ENCODE measurements at places on chromosomes 16 and 17.

DNA sequence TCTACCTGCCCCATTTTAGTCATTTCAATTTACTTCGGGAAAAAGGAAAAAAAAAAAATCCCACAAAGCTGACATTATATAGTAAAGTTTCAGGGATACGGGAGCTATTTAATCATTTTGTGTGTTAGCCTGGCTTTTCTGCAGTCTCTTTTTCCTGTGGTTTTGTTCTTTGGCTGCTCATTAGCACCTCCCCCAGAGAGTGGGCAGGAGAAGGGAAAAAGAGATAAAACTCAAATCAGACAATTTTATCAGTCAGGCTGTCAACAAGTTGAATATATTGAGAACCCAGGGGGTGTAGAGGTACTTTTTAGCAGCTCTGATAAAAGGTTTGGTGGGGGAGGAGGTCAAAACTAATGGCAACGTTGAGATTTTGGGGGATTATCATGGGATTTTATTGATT, 559.0 kb upstream of the PSMD7 start:
- DNase-seq: no peak

DNA sequence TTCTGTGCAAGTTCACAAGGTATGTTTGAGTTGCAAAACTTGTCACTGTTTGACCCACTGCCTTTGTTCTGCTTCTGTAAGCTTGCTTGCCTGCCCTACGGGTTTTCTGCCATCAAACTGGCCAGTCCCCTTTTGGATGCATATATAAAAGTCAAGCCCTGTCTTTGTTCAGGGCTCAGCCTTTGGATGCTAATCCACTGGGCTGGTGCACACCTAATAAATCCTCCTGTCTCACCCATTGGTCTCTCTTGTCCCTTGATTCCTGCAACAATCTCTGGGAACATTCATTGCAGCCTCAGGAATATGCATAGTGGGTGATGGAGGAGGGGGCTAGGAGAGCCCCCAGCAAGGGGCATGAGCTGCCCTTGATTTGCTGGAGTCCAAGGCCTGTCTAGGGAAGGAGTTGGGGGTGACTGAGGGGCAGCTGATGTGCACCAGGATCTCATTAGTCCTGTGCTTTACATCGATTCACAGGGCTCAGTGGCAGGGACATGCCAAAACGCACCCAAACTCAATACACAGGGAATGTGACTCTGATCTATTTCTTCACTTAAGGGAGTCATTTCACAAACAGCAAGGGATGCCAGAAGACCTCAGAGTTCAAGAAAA, 225.4 kb upstream of the NLRP1 start:
- no peak for DNase-seq

DNA sequence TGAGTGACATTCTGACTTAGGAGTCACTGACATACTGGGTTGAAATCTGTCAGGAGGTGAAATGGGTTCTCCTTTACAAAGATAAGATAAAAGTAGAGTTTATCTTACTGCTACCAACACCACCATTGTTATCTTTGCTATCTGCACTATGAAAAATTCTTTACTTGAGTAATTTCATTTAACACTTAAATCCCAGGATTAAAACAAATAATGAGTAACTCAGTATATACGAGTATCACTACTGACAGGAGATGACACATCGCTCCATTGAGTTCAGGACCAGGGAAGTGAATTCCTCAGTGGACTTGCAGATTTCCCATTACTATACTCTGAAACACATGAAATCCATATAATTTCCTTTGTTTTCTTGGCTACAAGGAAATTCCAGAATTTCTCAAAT, 242.1 kb upstream of the NLRP1 start:
- no peak for DNase-seq

DNA sequence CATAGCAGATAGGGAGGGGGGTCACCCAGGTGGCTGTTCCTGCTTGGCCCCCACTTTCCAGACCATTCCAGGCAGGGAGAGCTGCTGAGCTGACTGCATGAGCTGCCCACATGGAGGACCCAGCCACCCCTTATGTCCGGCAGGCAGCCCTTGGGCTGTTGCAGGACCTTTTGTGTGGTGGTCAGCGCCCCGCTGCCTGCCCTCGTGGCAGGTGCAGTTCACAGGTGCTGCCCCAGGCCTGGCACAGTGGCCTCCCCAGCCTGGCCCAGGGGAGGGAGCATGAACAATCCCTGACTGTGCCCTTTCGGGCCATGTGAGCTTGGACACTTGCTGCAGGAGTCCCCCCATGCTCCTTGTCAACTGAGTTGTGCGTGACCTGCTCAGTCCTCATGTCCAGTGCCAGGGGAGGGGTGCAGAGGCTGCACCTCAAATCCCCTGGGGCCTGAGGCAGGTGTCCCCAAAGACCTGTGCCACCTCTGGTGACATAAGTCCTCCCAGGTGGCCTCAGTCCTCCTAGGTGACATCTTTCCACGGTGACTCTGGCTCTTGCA, 8.6 kb downstream of the TBC1D26 start:
- no peak for DNase-seq

- no peak for DNase-seq
Measured at GRCh38 chr16:82639666-82640336, 13.0 kb downstream of the CDH13 start.

DNA sequence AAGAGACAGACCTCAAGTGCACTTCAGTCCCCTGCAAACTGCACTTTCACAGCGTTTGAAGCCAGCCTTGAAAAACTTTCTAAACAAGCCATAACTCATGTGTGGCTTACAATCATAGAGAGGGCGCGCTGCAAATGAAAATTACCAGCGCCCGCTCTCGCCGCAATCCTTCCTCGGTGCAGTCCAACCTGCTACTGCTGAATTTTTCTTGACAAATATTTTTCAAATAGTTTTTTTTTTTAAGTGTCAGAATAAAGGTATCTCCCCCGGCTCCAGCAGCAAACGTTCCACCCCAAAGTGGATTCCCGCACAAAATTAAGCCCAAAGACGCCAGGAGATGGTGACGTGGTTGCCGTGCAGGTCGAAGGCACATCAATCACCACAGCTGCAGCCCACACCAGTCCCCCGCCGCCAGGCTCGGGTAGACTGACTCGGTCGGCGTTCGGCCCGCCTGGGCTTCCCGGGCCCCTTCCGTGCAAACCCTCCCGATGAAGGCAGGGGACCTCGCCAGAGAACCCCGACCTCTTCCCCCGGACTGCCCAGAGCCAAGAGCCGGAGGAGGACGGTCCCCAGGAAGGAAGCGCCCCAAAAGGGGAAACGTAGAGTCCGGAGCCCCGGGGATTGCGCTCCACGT, 630 bp downstream of the GRB2 start:
- no peak for DNase-seq

DNA sequence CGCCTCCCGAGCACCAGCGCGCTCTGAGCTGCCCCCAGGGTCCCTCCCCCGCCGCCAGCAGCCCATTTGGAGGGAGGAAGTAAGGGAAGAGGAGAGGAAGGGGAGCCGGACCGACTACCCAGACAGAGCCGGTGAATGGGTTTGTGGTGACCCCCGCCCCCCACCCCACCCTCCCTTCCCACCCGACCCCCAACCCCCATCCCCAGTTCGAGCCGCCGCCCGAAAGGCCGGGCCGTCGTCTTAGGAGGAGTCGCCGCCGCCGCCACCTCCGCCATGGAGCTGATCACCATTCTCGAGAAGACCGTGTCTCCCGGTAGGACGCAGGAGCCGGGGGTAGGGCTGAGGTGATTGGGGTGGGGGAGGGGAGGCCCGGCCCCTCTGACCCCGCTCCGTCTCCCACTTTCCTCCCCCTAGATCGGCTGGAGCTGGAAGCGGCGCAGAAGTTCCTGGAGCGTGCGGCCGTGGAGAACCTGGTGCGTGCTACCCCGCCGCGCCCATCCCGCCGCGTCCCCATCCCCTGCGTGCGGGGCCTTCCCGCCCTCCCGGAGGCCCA, 329 bp downstream of the KPNB1 start:
- no peak for DNase-seq

- no peak for DNase-seq
Measured at GRCh38 chr16:15849209-15849981, 7.4 kb downstream of the MYH11 start.

GRCh38 chr17:73365906-73366623, 54.3 kb upstream of the CDC42EP4 start:
- no peak for DNase-seq

GRCh38 chr17:46020023-46020761, 21.1 kb downstream of the STH start:
- no peak for DNase-seq

- DNase-seq: peak; percentile 22
Measured at GRCh38 chr16:23060458-23061320, 88.6 kb downstream of the USP31 start.

GRCh38 chr16:3152027-3152276, 17.1 kb downstream of the ZNF213 start:
- DNase-seq: no peak

- DNase-seq: no peak
Measured at GRCh38 chr17:27766438-27766837, 33.9 kb downstream of the NOS2 start.

- peak; percentile 3 for DNase-seq
Measured at GRCh38 chr16:61968242-61969076, 67.8 kb downstream of the CDH8 start.

DNA sequence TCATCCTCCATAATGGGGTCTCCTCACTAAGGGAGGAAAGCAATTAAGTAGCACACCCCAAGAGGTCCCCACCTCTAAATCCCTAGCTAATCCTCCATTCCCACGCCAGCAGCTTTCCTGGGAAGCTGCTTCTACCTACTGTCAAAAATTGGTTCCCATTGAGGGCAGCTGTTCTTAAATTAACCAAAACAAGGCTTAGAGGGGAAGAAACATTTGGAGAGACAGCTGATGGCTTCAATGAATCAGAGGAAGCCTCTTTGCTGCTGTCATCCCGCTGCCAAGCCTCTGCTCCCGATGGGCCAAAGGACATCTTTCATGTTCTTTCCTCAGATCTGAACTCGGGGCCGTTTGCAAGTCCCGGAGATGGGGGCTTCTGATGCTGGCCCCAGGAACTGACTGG, 26.6 kb downstream of the AIPL1 start:
- DNase-seq: no peak

DNA sequence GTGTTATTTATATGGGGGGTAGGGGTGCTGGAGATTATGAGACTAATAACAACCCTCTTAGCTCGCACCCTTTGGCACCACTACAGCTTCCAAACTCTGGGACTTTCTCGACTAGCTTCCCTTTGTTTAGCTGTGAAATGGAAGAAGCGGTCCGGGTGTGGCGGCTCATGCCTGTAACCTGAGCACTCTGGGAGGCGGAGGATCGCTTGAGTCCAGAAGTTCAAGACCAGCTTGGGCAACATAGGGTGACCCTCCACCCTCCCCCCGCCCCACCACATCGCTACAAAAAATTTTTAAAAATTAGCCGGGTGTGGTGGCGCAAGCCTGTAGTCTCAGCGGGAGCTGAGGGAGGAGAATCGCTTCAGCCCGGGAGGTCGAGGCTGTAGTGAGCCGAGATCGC, 814 bp upstream of the CDH3 start:
- DNase-seq: no peak

- DNase-seq: no peak
Measured at GRCh38 chr17:58626905-58627304, 64.9 kb downstream of the TEX14 start.

DNA sequence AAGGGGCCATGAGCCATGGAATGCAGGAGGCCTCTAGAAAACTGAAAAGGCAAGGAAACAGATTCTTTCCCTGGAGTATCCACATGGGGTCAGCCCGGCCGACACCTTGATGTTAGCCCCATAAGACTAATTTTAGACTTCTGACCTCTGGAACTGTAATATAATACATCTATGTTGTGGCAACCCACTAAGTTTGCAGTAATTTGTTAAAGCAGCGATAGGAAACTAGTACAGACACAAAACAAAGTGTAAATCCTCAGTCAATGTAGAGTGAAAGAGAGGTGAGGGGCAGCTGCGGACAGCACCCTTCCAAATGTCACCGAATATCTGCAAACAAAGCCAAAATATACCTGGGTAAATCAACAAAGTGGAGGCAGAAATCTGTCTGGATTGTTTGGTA, 7.2 kb upstream of the SIAH1 start:
- DNase-seq: no peak

GRCh38 chr17:6661464-6661848, 9.9 kb downstream of the C17orf100 start:
- DNase-seq: no peak

DNA sequence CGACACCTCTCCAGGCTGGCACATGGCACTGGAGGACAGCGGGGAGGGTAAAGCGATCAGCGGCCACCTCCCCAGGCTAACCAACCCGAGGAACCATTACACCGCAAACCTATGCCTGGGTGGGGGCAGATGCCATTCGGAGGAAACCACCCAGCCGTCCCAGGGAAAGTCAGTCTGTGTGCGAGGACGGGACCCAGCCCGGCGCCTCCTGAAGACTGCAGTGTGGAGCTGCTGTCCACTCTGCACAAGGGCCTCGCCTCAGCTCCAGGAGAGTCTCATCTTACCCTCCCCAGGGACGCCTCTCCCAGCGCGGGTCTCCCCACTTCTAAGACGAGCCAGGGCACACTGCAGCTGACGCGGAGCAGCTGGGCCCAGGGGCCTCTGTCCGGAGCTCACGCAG, 8.0 kb downstream of the SLC38A10 start:
- no peak for DNase-seq

GRCh38 chr17:80154166-80154565, 7.2 kb upstream of the EIF4A3 start:
- DNase-seq: no peak

- DNase-seq: no peak
Measured at GRCh38 chr16:67014634-67015312, 14.2 kb upstream of the CBFB start.

DNA sequence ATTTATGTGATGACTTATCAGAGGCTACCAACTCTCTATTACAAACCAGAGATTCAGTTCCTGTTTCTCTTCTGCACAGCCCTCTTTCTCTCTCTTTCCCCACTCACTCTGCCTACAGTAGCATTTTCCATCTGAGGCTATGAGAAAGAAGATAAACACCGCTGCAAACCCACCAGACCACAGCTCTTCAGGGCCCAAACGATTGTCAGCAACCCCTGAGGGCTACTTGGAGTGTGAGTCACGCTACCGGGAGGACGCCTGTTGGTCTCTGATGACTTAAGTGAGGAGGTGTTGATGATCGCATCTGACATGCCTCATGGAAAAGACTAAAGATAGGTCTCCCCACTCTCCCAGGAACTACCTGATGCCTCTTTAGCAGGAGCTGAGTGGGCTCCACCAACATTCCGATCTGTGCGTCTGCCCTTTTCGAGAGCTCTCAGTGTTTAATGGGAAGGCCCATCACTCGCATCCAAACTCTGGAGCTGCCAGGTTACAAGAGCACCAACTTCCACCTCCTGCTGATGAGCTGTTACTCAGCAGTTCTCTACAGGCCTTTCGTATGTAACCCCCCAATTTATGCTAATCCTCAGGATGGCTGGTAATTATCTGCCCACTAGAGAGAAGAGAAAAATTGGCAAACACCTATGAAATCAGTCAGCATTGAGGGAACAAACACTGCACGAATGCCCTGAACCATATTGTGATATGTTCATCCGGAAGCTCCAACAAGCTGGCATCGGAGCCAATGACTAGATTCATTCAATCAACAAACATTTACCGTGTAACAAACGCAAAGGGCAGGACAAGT, 9.2 kb downstream of the GRIN2A start:
- DNase-seq: no peak

- no peak for DNase-seq
Measured at GRCh38 chr17:18141210-18141803, 32.8 kb downstream of the MYO15A start.
